Omental fat pad (tissue), 4 donors: ENCODE measurements at places on chromosomes 3 and 15.

DNA sequence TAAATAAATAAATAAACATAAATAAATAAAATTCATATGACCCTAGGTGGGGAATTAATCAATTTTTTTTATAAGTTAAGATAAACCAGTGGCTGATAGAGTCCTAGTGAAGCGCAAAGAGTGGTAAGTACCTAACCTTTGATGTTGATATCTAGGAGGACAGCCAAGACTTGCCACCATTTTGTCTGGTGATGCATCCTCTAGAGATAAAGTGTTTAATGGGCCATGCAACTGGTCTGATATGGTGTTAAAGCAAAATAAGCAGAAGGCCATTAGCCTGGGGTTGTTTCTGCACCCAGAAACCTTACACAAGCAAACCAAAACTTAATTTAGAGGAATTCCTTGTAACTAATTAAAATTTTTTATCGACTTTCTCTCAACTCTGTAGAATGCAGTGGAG lies 9.6 kb upstream of the USP8 start:
- DNase-seq: no peak

DNA sequence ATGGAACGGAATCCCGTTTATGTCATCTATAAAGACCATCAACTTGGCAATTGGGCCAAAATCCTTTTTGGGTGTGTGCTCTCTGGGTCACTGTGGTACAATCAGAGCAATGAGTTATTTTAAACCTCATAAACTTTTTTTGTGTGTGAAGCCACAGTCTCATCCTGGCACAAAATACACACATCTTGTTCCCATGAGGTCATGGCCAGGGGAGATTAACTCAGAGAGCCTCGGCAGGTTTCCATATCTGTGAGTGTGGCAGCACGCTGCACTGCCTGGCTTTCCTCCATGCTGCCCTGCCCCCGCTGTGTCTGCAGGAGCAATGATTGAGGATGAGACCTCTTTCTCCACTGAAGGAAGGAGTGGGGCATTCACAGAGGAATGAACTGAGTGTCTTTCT lies 54.0 kb upstream of the DLG1 start:
- DNase-seq: no peak

- DNase-seq: no peak
Observed at GRCh38 chr3:112778353-112778948, 68.2 kb downstream of the CD200R1L start.

DNA sequence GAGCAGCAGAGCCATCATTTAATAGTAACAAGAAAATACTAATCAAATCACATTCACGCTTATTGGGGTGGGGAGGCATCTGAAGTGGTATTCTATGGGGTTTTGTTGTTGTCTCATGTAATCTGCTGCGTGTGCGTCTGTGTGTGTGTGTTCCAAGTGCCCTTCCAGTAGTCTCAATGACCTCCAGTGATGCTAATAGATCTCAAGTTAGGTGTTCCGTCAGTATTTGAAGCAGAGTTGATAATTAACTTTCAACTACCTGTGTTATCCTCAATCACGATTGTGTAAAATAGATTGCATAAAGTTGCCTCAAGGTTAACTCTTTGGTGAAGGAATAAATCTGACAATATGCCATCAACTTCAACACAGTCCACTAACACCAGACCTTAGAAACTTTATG lies 375.0 kb downstream of the MECOM start:
- DNase-seq: no peak

GRCh38 chr3:14801668-14802380 lies 16.9 kb upstream of the FGD5 start:
- DNase-seq: no peak

DNA sequence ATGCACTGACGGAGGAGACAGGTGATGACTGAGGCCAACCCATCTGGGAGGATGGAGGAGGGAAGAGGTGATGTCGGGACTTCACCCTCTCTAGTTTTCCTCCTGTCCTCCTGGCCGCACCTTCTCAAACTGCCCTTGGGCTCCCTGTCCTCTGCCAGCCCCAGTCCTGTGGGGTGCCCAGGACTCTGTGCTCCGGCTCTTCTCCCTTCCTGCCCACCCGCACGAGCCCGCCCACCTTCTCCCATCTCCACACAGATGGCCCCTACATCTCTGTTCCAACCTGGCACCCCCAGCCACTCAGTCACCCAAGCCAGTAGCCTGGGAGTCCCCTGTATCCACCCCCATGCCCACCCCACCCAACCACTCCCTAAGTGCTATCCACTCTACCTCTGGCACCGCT lies 206.7 kb upstream of the LINGO1 start:
- DNase-seq: no peak

GRCh38 chr3:141798448-141798845 lies 35.2 kb downstream of the GRK7 start:
- DNase-seq: no peak

GRCh38 chr15:99703603-99704443 lies 29.4 kb downstream of the LYSMD4 start:
- no peak for DNase-seq

DNA sequence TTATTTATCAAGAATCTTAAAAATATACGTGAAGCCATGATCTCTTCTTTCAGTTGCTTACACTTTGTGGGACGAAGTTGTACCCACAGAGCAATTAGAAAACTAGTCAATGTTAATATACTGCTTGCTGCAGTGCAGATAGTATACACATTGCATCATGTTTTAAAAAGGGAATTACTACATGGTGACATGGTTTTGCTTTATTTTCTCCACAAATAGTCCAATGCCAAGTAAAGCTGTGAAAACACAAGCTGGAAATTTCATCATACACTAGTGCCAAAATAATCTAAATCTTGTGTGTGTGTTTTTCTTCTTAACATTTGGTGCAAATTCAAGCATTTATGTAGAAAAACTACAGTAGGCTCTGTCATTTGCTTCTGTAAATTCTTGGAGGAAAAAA lies 233.0 kb downstream of the EPHA3 start:
- DNase-seq: no peak
